Inflammatory macrophage treated with lipopolysaccharide for 4 hours (primary cell): ENCODE measurements at places on chromosomes 1 and 21.

- no peak for DNase-seq
Observed at GRCh38 chr1:69747207-69747606, 179.5 kb downstream of the LRRC7 start.

GRCh38 chr1:61332196-61332753, 249.9 kb downstream of the NFIA start:
- peak; percentile 8 for DNase-seq

DNA sequence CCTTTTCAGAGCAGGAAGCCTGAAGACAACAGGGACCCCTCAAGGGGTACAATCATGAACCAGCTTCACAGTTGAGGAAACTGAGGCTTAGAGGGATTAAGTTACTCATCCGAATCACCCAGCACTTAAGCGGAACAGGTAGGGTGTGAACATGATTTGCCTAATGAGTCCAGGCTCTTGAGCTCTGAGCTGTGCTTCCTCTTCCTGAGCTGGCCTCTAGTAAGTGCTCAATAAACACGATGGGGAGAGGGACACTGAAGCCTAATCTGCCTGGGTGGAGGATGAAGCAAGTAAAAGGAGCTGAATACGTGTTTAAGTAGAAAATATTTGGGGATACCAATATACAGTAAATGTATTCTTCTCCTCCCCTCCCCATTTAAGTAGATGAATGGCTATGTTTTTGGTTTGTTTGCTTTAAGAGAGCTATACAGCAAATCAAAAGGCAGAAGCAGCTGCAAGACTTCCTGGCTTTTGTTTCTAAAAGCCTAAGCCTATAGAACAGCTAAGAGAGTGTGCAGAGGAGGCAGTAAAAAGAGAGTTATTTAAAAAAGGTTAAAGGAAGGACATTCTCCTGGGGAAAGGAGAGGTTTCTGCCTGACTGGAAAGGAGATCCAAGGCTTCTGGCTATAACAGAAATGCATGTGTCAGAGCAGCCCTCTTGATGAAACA, 20.5 kb downstream of the STPG1 start:
- DNase-seq, result no peak

- no peak for DNase-seq
Observed at GRCh38 chr1:155321639-155322503, 1.2 kb downstream of the RUSC1 start.

DNA sequence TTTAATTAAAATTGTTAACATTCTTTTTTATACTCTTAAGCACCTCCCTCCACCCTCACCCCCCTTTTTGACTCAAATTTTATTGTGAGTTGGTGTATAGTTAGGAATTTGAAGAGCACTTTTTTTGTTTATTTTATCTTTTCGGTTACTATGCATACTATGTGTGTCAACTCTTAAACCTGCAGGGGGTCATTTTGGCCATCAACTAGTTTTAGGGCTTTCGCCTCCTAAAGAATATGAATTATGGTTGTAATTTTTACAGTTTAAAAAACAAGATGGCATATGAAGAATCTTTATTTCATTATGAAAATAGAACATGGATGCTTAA, 9.7 kb downstream of the BACH1 start:
- DNase-seq, result no peak

DNA sequence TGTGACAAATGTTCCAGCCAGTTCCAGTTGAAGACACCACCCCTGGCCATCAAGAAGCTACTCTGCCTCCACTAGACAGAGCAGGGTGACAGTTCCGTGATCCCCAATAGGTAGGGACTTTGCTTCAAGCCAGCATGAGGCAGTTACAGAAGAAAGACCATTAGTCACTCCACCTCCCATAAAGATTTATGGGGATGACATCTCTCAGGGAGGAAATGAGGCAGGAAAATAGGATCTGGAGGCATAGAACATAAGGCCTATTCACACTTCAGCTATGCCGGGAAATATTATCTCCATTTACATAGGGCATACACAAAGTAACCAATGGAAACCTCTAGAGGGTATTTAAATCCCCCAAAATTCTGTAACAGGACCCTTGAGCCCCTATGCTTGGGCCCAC, 3.5 kb upstream of the GBP7 start:
- DNase-seq, result no peak

- DNase-seq, result no peak
Observed at GRCh38 chr21:45029948-45030681, 44.3 kb upstream of the ADARB1 start.

GRCh38 chr1:245216366-245217115, 61.8 kb downstream of the KIF26B start:
- no peak for DNase-seq

DNA sequence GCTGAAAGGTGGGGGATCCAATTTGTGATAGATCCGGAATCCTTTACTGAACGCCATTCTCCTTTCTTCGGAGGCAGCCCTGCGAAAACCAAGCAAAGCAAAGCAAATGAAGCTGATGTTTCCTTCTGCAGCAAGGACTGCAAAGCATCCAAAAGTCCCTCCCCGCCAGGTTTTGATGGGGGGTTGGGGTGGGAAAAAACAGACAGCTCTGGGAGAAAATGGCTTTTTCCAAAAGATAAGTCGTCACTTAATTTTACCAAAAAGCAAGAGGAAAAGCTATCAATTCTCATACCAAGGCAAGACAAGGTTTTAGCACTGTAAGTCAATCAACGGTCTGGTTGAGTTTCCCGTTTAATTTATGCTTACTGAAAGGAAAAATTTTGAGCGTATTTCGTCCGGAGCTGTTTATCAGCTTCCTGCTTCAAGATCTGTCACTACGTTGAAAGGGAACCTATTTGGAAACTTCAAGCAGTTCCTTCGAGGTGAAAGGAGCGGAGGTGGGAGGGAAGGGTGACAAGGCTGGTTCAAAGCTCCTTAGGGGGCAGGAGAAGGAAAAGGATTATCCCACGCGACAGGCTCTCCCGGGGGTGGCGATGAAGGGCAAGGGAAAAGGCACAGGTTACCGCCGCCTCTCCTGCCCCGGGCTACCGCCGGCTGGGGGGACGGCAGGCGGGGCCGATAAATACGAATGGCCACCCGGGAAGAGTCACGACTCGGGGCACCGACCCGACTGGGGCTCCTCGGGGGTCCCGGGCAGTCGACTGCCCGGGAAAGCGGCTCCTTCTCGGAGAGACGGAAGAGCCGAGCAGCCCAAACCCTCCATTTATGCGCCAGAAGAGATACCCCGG, 750 bp downstream of the SYNJ1 start:
- peak; percentile 83 for DNase-seq

GRCh38 chr21:41664881-41665765, 101.7 kb downstream of the RIPK4 start:
- peak; percentile 14 for DNase-seq

- peak; percentile 33 for DNase-seq
Observed at GRCh38 chr1:11563560-11564069, 84.7 kb downstream of the DISP3 start.

- no peak for DNase-seq
Observed at GRCh38 chr21:15138490-15138889, 73.7 kb upstream of the NRIP1 start.

DNA sequence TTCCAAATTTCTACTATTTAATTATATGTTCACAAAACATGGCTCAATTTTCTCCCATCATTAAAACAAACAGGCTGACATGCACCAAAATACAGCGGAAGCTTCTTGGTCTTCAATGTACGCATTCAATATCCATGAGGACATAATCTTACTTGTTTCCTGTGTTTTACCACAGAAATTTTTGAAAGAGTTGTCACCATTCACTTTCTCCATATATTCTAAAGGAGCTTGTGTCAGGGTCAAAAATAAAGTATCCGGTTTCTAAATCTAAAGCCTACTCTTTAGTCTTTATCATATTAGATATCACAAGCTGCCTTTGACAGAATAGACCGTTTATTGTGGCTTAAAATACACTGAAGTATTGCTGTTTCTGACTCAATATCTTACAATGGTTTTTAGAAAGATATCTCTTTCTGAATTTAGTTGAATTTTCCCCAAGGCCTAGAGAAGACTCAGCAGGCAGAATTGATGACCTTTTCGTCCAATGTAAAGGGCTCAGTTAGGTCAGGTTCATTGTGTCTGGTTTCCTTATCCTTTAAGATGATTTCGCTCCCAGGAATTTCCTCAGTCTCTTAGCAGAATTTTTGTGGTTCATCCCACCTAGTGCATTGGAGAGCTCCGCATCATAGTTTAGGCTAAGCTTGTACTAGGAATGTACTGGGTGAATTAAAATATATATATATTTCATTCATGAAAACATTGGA, 717.2 kb downstream of the NCAM2 start:
- no peak for DNase-seq

DNA sequence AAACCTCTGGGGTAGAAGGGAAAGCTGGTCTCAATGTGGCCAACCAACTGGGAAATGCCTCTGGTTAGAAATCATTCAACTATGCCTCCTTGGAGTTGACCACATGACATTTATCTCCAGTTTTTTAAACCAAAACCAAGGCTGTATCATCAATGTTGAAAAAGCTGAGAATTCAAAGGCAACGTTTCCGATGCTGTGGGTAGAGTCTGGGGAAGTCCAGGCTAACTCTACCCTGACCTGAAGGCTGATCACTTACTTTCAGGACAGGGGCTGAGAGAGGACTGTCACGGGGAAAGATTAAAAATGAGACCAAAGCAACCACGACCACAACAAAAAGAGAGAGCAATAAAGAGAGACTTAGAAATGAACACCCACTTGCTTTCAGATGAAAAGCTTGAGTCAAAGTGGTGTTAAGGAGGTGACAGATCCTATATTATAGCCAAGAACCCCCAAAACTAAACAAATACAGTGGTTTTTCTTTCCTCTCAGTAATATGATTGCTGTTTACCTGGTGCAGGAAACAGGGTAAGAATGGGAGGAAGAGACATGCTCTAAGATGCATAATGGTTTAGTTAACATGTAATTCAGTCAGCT, 90.8 kb upstream of the TNFSF4 start:
- DNase-seq, result no peak

- no peak for DNase-seq
Observed at GRCh38 chr1:86064899-86065298, 91.7 kb downstream of the COL24A1 start.

DNA sequence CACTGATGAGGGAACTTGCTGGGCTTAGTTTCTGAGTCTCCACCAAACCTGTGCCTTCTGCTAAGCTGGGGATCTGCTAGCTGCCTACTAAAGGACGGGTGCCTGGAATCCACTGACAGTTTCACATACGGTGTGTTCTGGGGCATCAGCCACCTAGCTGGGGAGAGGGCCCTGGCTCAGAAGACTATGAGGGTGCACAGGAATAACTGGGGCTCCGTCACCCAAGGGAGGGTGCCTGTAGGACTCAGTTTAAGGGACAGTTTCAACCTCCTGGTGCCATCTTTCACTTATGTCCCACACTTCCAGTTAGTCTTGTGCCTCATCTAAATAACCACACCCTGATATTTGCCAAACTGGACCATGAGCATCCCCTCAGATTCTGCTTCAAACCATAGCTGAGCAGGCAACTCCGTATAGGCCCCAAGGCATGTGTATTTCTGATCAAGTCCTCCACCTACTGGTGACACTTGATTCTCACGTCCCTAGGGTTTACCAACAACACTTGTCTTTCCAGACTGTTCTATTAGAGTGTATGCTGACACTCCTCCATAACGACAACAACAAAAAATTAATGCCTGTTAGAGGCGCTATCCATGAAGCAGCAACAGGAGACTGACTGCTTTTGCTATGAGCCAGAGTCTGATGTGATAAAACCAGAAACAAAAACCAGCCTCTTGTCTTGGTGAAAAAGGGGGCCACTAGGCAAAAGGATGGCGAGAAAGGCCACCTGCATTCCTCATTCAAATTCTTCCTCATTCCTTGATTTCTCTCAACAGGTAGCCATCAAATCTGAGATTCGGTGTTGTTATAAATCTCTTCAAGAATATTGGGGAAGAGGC, 55.0 kb upstream of the PAXBP1 start:
- peak; percentile 65 for DNase-seq
